ENCODE measurements at places on chromosomes 4 and X.

DNA sequence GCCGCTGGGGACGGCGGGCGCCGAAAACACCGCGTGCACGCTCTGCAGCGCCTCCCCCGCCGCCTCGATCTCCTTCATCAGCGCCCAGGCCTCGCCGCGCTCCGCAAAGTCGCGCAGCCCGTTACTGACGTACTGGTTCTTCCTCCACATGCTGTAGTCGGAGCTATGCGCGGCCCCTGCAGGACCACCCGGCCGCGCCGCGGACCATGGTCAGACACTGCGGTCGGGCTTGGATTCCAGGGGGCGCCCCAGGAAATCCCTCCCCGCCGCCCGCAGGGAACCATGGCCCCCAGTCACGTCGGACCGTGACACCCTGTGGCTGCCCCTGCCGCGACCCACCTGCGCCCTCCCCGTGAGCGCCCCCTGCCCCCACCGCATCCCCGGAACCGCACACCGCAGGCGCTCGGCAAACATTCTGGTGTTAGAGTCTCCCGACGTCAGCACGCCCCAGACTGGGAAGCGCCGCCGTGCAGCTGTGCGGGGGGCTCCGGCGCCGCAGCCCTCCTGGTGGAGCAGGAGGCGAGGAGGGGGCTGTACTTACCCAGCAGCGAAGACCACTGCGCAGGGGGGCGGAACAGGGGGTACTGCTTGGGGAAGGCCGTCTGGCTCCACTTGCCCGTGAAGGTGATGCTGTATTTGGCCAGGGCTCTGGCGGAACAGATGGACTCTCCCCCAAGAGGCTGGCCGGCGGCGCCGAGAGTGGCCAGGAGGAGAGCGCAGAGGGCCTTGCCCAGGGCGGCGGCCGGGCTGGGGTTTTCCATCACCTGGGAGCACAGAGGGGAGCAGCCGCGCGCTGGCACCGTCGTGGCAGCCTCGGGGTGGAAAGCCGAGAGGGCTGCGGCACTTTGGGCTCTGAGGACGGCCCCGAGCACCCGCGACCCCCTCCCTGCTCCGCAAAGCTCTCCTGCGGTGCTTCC is 814 bp downstream of the SPON2 start:
- no peak for DNase-seq

- no peak for DNase-seq
Measured at GRCh38 chr4:4810092-4810774, 49.2 kb upstream of the MSX1 start.

GRCh38 chrX:97398030-97398551 is 514.4 kb downstream of the RPA4 start:
- DNase-seq = no peak

GRCh38 chr4:102169345-102169744 is 175.9 kb downstream of the SLC39A8 start:
- DNase-seq = no peak

DNA sequence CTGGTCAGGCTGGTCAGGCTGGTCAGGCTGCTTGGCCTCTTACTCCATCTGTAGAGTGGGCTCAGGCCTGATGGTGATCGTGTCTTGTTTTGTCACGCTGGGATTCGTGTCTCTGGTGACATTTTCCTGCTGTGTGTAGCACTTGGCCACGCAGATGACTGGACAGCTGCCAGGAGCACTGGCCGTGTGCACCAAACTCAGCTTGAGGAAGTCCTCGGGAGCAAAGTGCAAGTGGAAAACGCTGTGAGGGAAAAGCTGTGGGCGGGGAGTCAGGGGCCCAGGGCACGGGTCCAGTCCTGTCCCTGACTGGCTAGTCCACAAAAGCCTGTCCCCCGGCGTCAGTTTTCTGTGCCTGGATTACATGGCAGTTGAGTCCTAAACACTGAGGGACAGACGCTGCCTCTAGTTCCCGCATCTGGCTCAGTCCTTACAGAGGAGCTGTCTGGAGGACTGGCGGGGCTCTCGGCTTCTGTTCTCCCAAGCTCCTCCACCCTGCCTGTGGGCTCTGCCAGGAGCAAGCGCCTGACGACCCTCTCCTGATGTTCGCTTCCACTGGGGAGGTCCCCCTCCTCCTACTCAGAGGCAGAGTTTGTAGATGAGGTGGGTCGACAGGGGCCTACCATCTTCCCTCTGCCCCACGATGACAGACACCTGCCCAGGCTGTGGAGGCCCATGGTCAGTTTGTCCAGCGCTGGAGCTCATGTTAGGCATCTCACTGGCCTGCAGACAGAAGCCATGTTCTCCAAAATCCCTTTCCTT is 35.9 kb upstream of the GRPEL1 start:
- no peak for DNase-seq

DNA sequence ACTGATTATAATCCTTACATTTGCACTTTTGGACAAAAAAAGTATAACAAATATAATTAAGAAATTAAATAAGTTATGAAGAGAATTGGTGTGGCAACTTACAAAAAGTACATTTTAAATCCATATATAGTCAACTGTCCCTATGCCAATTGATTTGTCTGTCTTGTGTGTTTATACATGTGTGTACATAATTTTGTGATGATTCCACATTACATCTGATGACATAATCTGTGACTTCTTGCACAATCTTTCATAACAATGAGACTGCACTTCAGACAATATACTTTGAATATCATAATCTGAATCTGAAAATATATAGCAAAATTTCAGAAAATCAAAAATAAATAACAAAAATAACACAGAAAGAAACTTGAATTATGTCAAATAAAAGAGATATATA is 953.4 kb downstream of the FAT4 start:
- no peak for DNase-seq

GRCh38 chr4:168588916-168589531 is 92.2 kb downstream of the PALLD start:
- DNase-seq = no peak

DNA sequence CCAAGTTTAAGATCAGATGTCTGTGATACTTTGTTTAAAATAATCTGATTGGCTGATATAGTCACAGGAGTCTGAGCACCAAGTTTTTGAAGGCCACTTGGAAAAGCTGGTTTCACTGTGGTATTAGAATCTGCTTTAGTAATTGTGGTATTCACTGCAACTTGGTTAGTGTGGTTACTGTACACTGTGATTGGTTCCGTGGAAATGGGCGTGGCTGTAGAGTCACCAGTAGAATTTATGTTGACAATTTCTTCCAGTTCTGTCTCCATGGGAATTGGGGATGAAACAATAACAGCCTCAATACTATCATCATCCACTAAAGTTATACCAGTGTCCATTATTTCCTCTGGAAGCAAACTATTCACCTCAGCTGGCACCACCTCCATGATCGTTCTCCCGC is 26.2 kb downstream of the LIN54 start:
- no peak for DNase-seq
